ENCODE measurements at places on chromosomes 6 and 20.

GRCh38 chr6:79385893-79386292, 151.3 kb downstream of the LCA5 start:
- peak; percentile 15 for DNase-seq

DNA sequence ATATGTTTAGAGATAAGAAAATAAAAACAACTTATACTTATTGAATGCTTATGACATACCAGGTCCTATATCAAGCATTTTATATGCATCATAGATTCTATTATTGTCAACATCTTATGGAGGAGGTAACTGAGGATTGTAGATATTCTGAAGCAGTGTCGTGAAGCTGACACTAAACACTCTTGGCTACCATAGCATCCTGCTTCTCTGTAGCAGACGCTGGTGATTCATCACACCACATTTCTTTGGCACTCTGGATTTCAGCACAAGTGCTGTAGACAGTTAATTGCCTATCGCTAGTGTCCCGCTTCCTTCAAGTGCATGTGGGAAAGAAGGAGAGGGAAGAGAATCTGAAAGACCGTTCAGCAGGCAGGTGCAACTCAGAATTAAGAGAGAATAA, 317.1 kb downstream of the PLCB1 start:
- DNase-seq, result peak; percentile 14

DNA sequence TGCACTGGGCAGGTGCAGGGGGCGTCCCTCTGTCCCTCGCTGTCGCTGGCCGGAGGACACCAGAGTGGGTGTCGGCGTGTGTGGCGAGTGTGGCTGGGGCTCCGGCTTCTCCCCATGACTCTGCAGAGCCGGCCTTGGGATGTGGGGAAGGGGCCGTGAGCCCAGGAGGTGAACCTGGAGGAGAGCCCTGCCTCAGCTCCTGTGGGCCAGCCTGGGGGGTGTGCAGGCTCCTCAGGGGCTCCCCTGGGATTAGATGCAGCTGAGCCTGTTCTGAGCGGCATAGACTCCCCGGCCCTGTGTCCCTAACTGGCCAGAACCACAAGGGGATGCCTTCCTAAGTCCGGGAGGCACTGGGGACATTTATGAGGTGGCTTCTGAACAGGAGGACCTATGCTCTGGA, 73.2 kb upstream of the GATA5 start:
- DNase-seq, result no peak

DNA sequence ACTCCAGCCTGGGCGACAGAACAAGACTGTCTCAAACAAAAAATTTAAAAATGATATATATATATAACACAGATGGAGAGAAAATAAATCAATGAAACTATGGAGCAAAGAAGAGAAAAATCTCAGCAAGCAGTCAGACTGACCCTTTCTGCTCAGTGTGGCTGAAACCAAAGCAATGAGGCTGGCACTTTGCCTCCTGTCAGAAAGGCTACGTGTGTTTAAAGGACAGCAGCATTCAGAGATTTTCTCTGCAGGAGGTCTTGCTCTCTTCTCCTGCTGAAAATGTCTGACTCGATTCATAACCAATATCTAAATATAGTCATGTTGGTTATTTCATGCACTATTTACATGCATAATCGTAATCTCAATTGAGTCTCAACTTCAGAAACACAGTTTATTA, 527.0 kb upstream of the JARID2 start:
- DNase-seq, result no peak

GRCh38 chr6:119713903-119714302, 364.3 kb upstream of the MAN1A1 start:
- DNase-seq, result no peak

GRCh38 chr6:7419065-7419464, 29.5 kb downstream of the RIOK1 start:
- DNase-seq, result no peak

DNA sequence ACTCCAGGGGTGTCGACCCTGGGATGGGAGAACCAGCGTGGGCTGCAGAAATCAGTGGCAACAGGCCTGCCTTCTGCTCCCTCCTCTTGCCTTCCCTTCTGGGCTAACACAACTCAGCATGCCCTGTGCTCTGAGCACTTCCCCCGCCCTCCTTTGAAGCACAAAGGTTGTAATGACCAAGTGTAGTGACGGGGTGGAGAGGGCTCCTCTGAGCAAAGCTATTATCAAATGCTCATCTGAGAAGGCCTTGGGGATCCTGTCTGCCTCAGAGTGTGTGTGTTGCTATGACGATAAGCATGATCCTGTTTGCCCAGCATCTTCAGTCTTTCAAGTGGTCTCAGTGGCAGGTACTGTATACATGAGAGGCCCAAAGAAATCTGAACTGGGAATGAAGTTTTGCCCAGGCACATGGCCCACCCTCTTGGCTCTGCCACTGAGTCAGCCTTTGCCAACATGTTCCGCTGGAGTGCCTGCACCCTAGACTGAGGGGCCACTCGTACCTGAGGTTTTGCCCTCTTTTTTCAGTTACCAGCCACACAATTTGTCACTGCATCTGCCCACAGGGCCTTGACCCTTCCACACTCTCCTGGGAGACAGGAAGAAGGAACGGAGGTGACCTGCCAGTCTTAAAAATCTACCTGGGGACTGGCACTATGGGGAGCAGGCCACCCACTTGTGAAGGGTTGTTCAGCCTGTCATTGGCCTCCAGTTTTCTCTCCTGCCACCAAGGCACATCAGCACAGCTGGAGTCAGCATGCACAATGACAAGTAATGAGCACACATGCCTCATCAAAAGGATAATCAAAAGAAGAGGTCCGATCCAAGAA, 74.5 kb downstream of the GFOD1 start:
- no peak for DNase-seq

GRCh38 chr6:89299466-89299850, 15.6 kb downstream of the GABRR2 start:
- DNase-seq, result no peak

DNA sequence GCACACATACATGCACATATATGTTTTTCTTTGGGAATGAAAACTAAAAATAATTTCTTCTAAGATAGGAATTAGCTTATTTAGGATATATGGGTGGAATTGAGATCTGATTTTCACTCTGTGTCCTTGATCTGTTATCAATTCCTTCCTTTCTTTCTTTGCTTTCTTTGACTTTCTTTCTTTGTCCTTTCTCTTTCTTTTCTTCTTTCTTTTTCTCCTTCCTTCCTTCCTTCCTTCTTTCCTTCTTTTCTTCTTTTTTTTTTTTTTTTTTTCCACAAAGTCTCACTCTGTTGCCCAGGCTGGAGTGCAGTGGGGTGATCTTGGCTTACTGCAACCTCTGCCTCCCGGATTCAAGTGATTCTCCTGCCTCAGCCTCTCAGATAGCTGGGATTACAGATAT, 28.1 kb downstream of the PCMT1 start:
- DNase-seq, result no peak

GRCh38 chr6:47360388-47360787, 50.7 kb upstream of the TNFRSF21 start:
- DNase-seq, result no peak

GRCh38 chr20:14556206-14556605, 218.8 kb upstream of the FLRT3 start:
- no peak for DNase-seq

DNA sequence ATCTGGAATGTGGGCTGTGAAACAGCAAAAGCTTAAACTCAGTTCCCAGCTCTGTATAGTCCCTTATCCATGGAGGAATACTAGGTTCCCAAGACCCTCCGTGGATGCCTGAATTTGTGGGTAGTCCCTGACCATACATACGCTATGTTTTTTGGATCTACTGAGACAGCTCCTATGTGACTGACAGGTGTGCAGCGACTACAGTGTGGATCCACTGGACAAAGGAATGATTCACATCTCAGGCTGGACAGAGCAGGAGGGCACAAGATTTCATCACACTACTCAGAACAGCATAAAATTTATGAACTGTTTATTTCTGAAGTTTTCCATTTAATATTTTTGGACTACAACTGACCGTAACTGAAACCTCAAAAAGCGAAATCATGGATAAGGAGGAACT, 125.3 kb downstream of the MAP7 start:
- no peak for DNase-seq

- no peak for DNase-seq
Measured at GRCh38 chr6:25454136-25454535, 175.0 kb downstream of the CARMIL1 start.

GRCh38 chr6:21053612-21054011, 519.4 kb downstream of the CDKAL1 start:
- DNase-seq, result no peak

DNA sequence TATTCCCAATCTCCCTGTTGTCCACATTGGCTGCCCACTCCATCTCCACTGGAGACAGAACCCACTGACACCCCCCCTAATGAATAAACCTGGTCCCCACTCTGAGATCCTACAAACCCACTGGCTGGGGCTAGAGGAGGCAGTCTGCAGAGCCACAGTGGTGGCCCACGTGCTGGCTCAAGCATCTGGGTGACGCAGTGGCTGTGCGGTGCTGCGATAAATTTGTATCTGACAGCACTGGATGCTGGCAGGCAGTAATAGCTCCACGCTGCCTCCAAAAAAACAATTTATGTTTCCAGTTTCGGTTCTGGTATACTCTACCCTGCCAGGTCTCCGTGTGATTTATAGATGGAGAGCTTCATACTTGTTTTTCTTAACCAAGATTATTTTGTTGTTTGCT, 87.1 kb upstream of the SYNDIG1 start:
- no peak for DNase-seq

- DNase-seq, result no peak
Measured at GRCh38 chr20:41052742-41053419, 24.3 kb downstream of the TOP1 start.

DNA sequence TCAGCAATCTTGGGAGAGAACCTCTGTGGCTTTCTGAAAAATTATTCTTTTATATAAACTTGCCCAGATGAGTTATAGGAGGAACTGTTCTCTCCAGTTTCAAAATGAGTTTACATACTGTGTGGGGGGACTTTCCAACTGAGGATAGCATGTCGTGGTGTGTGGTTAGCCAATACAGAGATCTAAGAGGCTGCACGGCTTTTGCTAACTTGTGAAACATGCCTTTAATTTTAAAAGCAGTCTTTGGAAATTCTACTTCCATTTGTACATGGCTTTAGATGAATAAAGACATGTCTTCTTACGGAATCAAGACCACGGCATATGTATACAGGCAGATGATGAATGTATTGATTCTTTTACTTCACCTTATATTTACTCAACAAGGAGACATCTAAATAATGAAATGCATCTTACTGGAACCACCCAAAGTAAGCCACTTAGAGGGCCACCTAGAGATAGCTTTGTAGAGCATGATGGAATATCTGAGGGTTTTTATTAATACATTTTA, 39.8 kb downstream of the HIVEP1 start:
- peak; percentile 39 for DNase-seq

DNA sequence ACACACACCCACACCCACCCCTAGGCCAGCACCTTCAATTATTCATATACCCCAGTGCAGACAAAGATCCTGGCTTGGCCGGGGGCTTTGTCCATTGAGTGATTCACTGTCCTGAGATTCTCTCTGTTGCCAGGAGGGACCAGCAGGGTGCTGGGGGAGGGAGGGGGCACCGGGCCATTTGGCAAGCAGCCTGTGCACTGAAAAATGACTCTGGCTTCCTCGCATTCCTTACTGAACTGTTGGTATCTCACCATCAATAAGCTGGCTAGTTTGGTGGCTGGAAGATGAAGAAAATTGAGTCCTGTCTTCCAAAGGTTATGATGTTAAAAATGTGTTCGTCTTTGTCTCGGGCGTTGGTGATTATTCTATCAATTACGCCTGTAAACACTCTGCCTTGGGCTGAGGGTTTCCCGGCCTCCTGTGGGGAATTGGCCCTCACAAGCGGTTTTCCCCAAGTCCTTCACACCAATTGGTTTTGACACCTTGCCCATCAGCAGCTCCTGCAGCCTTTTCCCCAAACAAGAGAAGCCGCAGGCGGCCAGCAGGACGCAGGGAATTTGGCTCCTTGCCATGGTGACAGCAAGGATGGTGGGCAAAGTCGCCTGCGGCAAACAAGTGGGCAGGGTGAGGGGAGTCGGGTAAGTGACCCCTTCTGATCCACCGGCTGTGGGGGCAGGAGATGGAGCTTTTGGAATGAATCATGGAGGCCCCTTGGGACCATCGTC, 4.9 kb downstream of the VSTM2L start:
- DNase-seq, result no peak

DNA sequence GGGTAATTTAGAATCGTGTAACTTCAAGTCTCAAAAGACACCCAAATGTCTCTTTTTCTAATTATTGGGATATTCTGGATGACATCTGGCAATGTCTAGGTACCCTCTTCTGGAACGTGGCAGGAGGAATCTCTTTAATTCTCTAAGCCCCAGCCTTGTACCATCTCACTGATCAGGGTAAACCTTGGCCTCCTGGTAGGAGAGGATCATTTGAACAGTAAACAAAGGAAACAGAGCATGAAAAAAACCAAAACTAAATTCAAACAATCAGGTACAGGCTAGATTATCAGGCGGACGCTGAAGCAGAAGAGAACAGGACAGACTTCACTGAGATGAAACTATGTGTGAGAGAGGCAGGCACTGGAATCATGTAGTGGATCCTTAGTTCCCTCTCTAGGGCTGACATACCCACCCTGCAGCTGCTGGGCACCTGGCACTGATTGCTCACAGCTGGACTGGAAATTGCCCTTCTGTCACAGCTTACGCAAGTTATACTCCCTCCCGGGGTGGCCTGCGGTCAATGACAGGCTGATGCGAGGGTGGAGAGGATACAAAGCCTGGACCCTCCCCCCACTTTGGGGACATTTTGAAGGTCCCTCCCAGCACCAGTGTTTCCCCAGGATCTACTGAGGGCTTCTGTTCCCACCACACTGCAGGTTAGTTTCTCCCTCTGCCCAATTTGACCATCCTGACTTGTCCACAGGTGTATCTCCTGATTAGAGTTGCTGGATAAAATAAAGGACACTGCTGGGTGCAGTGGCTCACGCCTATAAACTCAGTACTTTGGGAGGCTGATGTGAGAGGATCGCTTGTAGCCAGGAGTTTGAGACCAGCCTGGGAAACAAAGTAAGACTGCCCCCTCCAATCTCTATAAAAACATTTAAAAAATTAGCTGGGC, 20.6 kb upstream of the ZBTB24 start:
- no peak for DNase-seq

DNA sequence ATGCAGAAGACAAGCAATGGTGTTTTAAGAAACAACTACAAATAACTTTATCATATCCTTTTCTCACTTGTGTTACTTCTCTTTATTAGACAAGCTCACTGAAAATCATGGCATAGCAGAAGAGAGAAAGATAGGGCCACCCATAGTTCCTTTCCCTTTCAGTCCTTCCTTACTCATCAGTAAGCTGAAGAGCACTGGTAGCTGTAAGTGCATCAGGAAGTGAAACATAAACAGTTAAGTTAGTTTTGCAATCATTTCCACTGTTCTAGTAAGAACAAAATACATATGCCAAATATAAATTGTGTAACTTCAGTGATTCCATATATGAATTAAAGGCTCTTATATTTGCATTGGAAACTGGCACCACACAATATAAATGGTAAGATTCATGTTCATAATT, 220.1 kb downstream of the HACE1 start:
- DNase-seq, result peak; percentile 45

DNA sequence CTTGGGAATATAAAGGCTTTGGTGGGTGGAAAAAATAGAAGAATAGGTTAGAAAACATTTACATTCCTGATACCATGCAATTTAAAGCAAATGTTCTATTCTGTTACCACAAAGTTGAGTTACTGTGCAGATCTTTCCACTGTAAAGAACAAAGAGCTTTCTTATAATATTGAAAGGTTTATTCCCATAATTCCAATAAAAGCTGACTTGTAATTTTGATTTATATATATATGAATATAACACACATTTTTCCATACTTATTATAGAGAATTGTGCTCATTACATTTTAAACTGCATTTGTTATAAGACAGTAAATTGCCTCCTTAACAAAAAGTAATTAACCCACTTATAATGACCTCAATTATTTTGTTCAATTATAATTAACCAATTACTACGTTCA, 135.9 kb downstream of the RNASET2 start:
- DNase-seq, result no peak

Measured in pons (tissue), 1 donor.